ENCODE measurements at places on chromosomes 16 and 17. TPM values are rescaled to one million over a fixed set of nuclear protein-coding genes. Genes with fewer than 3 reads are reported as not detected.
A peak's percentile ranks its signal among the peaks of the same experiment; 100 is the strongest.

- peak; percentile 35 for DNase-seq
These were observed 31.6 kb downstream of the SERPINF1 start for GRCh38 chr17:1793447-1793806.

GRCh38 chr16:87790292-87791100 is 24.7 kb upstream of the KLHDC4 start:
- DNase-seq = peak; percentile 38

DNA sequence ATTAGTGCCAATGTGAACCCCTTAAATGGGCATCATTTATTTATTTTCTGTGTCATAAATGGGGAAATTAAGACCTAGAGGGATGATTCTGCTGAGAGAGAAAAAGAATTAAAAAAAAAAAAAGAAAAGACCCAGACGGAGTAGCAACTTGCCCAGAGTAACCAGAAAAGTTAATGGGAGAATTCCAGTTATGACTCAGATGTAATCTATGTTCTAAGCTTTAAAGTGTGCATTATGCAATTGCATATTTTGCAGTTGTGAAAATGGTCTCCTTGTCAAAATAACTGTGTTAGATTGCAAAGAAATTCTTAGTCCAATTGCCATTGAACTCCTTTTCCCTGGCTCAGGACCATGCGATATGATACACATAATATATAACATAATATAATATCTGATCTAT is 38.6 kb upstream of the TBX2 start:
- peak; percentile 92 for DNase-seq

- DNase-seq = peak; percentile 42
These were observed 1.3 kb downstream of the GJD3 start for GRCh38 chr17:40363111-40363827.

DNA sequence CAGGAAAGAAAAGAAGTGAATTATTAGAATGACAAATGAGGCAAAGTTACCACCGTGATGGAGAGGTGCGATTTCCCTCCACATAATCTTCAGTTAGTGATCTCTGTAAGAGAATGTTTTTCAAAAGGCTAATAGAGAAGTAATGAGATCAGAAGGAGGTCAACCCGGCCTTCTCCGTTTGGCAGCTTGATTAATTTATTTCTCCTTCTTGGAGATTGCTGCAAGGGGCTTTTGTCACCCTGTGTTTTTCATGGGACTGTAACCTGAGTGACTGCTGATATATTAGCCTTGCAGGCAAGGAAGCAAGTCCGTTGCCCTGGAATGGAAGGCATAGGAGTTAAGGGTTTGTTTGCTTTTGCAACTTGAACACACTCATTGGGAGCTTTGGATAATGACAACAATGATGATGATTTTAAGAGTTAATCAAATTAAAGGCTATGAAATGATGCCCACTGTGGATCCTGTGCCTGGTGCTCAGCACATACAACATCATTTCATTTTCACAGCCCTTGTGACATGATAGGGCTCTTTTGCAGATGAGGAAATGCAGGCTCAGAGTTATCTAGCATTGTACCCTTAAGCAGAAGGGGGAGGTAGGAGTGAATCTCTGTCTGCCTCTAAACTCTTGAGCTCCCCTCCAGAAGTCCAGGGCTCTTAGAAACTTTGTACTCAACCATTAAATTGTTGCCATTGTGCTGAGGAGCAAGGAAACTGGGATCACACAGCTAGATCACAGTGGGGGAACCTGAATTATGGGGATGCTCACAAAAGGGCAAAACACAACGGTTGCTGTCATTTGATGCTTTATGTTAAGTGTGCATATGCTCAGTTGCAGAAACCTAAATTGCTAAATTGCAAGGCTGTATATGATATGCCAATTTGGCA is 226.3 kb downstream of the WWOX start:
- no peak for DNase-seq

DNA sequence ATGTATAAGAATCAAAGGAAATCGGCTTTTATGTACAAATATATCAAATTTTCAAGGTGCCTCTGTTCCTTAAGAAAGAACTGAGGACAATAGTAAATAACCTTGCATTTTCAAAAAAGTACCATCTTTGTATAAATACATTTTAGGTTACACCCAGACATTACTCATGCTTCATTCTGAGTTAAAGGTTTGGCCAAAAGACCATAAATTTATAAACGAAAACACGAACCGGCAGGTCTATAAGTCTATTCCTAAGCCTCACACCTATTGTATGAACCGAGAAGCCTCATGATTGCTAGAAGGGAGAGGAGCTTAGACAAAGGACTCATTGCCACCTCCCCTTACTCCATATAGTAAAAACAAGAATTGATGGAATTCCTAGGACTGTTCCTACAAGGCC is 94.6 kb upstream of the PSMD7 start:
- DNase-seq = no peak

GRCh38 chr16:66844342-66845079 is at the start of gene CA7:
Gene CA7, plus strand, starts transcription at chr16:66844414. Its CDS starts 74 bp downstream, at chr16:66844488.
- DNase-seq = no peak

DNA sequence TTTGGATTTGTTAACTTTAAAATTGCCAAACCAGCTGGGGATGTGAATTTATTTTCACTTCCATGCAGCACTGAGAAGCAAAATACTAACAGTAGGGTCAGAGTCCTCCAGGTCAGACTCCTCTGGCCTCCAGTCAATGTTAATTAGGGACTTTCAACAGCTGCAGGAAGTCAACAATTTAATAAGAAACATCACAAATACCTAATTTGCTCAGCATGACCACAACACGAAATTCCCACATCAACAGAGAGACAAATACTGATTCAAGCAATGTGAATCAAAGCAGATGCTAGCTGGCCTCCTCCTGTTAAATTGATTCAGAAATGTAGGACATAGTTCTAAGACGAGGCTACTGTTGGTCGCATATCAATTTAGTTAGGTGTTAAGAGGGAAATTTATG is 111.7 kb downstream of the ABCA8 start:
- peak; percentile 63 for DNase-seq

DNA sequence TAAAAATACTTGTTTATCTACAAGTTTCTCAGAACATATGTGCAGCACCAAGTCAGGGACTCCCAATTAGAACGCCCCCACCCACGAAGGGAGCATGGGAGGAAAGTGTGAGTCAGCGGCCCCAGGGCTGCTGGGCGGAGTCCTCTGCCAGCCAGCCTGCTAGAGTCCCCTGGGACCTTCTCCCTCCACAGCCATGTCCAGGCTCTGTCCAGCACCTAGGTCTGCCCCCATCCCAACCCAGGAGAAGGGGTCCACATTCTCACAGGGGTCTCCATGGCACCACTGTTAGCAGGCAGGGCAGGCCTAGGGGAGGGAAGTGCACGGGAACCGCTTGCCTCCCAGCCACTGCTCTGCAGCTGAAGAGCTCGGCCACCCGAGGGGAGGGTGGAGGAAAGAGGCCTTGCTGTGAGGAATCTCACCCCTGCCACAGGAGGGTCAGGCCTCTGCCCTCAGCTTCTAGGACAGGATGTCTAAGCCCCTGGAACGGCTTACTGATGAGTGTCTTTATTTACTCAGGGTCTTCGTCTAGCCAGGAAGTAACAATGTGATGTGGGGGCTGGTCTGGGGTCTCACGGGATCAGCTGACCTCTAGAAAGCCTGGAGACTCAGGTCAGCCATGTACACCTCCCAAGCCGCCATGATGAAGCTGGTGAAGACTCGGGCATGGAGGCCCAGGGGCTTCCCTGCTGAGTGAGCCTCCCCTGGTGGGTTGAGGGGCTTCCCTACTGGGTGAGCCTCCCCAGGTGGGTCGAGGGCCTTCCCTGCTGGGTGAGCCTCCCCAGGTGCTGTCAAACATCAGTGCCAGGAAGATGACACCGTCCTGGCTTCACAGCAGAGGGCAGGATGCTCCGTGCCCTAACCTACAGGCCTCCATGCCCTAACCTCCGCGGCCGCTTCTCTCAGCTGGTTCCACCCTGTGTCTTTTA is 190.3 kb downstream of the RBFOX3 start:
- no peak for DNase-seq

Gene LYRM9
- total RNA-seq = 10.8 TPM

Gene CD300H
- not detected for total RNA-seq

Gene DLG4
- total RNA-seq = 10.6 TPM

Gene C16orf54
- total RNA-seq = not detected

Gene GCGR
- not detected for total RNA-seq

Gene TNFRSF17
- not detected for total RNA-seq

Gene STX1B
- total RNA-seq = 2.2 TPM

All from fibroblast of villous mesenchyme (primary cell).